ENCODE measurements at places on chromosomes 5 and 9.

- no peak for DNase-seq
Observed at GRCh38 chr5:181035991-181036815, 3.9 kb upstream of the BTNL9 start.

DNA sequence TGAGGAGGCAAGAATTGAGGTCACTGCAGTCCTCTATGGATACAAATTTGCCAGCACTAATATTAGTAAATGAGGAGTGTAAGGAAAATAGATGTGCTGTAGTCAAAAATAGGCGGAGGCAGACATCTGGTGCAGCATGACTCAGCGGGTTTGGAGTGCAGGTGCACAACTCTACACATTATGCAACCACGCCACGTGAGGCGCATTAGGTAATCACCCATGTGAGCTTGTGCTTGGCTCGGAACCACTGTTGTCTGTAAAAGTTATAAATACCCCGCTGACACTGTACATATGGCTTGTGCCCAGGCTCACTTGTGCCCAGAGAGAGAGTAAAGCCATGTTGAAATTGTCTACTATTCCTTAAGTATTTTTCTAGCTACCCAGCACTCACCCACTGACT, 623.5 kb upstream of the NUDT12 start:
- DNase-seq: no peak

DNA sequence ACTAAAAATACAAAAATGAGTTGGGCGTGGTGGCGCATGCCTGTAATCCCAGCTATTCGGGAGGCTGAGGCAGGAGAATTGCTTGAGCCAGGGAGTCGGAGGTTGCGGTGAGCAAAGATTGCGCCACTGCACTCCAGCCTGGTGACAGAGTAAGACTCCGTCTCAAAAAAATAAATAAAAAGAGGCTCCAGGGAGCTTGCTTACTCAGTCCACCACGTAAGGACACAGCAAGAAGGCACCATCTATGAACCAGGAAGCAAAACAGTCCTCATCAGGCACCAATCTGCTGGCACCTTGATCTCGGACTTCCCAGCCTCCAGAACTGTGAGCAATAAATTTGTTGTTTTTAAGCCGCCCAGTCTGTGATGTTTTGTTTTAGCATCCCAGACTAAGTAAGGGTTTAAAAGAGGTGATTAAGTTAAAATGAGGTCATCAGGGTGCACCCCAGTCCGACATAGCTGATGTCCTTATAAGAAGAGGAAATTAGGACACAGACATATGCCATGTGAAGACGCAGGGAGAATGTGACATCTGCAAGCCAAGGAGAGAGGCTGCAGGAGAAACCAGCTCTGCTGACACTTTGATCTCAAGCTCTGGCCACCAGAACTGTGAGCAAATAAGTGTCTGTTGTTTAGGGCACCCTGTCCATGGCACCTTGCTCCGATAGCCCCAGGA, 45.9 kb downstream of the C9orf50 start:
- no peak for DNase-seq

DNA sequence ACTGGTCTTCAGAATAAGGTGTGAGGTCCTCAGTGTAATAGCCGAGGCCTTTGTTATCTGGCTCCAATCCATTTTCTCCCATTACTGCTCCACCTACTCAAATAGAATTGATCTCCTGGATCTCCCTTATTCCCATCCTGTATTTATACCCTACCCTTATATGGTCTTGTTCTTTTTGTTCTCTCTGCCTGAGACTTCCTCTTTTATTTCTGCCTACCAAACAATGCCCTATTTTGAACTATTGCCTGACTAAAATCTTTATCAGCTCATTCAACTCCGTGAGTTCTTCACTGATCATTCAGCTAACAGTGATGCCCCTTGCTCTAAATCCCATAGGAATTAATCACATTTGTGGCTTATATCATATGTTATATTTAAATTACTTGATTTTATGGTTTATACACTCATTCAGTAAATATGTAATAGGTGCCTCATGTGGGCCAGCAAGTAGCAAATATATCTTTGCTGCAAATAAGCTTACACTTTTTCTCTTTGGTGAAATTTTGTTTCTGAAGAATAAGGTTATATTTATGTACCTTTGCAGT, 417.5 kb upstream of the MEF2C start:
- no peak for DNase-seq

DNA sequence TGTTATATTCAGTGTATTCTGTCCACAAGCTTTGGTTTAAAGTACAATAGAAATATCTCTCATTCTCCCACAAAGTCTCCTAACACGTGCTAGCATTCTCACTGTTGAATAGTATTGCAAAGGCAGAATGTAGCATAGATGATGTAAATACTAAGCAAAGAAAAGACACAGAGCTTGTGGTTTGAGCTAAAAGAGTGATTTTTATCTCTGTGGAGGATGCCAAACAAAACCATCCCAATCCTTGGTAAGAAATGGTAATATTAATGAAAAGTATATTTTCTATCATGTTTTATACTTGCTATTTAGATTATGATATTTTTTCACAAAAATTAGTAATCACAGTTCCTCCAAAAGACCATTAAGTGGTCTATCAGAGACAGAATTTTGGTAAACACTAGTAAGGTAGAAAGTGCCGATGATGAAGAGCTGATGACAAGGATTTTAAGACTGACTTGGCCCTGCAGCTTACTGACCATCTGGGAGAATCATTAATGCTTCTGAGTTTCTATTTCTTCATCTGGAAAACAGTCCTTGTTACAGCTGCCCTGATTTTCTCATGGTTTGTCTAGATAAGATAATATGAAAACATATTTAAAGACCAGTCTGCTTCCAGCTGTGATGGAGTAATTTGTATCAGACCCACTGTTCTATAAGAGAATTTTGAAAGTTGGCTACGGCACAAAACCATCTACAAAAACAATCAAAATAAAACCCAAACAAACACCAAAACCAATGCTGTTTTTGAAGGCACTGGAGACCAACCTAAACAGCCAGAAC, 510.2 kb downstream of the SPATA31D1 start:
- peak; percentile 10 for DNase-seq

GRCh38 chr9:3989915-3990314, 310.0 kb downstream of the GLIS3 start:
- DNase-seq: no peak

GRCh38 chr5:45793638-45794532, 97.7 kb upstream of the HCN1 start:
- no peak for DNase-seq

DNA sequence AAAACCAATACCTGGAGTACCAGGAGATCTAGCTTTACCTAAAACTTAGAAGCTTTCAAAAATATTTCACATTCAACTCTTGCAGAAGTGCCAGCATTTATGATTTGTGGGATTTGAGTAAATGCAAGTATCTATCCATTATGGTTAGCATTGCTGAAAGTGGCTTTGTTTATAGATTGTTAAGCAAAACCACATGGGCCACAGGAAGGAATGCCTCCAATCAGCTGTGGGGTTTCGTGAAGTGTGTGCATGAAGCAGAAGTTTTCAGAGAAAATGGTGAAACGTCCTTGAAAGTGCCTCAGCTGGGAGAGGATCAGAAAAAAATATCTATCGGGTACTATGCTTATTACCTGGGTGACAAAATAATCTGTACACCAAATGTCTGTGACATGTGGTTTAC, 4.2 kb downstream of the LECT2 start:
- DNase-seq: no peak

- no peak for DNase-seq
Observed at GRCh38 chr5:90297045-90297764, 112.4 kb downstream of the CETN3 start.

GRCh38 chr5:180090769-180091546, 19.4 kb upstream of the RNF130 start:
- no peak for DNase-seq

DNA sequence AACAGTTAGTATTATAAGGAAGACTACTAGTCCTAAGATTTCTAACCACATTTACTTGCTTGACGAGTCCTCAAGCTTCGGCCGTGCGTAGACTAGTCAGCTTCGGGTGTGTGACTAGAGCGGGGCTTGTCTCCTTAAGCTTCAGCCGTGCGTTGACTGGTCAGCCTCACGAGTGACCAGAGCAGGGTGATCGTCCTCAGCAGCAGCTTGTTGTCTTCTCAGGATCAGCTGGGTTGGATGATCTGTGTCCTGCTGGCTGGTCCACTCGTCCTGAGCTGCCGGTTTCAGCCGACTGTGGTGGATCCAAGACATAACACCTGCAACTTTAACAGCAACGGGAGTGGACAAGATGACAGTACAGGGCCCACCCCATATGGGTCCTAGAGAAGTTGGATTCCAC, 16.7 kb downstream of the CEL start:
- DNase-seq: no peak

- DNase-seq: peak; percentile 69
Observed at GRCh38 chr9:113309204-113309813, 6.1 kb upstream of the RNF183 start.

DNA sequence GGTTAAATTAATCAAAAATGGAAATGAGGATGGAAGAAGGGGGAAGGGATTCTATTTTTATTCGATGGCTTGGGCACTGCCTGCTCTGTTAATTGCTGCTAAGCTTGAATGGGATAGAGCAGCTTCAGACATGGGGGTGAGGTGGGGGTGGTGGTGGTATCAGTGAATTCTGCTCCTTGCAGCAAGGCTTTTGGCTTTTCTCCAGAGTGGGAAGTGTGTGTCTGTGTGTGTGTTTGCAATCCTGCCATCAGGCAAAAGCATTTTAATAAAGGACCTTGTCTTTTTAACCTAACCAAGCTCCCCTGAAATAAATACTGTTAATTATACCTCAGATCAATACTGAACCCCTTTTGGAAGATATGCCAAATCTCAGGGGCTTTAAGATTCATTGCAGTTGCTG, 110.9 kb upstream of the GPR151 start:
- DNase-seq: no peak

DNA sequence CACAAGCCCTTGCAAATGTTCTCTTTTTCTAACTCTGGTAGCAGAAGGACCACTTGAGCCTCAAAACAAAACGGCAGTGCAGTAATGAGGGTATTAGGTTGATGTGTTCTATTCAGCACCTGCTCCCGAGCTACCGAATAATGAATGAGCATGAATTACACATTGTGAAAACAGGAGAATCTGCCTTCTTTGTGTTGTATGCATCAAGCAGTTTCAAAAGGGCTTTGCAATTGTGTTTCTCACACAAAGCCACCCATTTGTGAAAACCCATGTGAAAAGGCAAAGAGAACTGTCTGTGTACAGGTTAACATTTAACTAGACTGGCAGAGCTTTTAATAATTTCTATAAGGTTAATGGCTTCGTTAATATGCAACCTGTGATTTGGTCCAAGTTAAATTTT, 97.8 kb downstream of the STK32A start:
- no peak for DNase-seq

GRCh38 chr5:179302499-179303185, 42.6 kb downstream of the ADAMTS2 start:
- no peak for DNase-seq

GRCh38 chr5:87751824-87752223, 339.1 kb upstream of the CCNH start:
- no peak for DNase-seq

DNA sequence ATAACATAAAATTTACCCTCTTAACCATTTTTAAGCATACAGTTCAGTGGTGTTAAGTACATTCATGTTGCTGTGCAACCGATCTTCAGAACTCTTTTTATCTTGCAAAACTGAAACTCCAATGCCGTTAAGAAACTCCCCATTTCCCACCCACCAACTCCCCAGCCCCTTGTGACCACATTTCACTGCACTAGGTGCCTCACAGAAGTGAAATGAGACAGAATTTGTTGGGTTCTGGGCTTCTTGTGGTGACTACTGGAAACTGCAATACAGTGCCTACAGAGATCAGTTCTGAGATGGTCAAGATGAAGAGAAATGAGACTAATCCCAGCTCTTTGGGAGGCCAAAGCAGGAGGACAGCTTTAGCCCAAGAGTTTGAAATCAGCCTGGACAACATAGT, 202.1 kb upstream of the SLC30A5 start:
- DNase-seq: no peak

- DNase-seq: no peak
Observed at GRCh38 chr9:137176302-137177182, 4.7 kb upstream of the TMEM210 start.

DNA sequence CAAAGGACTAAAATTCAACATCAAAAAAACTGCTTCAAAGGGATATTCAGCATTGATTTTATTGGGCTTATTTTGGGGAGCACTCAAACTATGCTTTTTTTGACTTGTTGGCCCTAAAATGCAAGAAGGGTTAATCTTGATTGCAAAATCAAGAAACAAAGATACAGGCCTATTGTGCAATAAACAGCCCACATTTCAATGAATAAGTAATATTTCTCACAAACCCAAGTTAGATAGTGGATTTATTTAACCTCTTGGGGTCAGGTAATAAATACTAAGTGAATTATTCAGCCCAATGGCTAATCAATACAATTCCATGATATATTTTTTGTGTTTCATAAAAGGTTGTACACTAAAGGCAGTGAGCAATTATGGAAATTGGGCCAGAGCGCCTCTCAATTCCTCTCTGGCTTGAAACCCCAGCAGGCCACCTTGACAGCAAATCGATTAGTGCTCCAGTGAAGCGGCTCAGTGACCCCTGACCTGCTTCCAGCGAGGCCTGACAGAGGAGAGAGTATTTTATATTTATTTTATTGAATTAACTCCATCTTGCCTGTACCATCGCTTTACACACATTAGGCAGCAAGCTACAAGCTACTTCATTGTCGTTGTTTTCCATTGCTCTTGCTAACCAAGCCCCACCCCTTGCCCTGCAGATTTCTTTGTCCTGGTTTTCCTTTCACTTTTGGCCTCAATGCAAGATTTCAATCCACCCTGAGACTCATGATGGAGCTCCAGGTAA, 65.5 kb downstream of the EBF1 start:
- DNase-seq: no peak

- DNase-seq: peak; percentile 65
Observed at GRCh38 chr9:136544964-136545691, 720 bp downstream of the NOTCH1 start.

GRCh38 chr5:135195270-135195608, 161.2 kb upstream of the PITX1 start:
- DNase-seq: no peak

DNA sequence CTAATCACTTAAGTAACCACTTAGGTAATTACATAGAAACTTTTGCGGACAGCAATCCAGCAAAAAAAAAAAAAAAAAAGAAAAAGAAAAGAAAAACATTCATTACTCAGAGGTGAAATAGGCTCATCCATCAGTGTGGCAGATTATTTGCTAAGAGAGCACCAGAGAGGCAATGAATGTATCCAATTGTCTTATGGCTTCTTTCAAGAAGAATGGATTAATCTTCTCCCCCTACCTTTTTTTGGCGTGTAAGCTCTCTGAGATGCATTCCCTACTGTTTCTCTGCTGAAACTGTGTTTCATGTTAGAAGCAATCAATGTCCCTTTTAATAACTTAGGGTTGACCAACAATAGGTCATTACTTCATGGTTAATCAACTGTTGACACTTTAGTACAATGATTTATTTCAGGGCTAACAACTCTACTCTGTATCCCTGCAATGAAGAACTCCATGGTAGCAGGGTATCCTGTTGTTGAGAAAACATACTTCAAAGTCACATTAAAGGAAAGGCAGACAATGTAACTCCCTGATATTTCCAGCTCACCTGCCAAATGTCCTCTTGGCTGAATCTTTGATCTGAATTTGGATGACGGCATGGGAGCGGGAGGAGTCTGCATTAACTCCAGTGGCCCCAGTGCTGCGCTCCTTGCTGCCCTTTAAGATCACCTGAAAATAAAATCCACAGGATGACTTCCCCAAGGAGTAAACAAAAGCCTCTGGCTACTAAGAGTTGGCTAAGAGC, 57.6 kb downstream of the KIF24 start:
- DNase-seq: no peak

GRCh38 chr5:120053841-120054240, 410.3 kb upstream of the PRR16 start:
- DNase-seq: no peak
